ENCODE measurements at places on chromosomes 6 and 20. TPM values are rescaled to one million over a fixed set of nuclear protein-coding genes. Genes with fewer than 3 reads are reported as not detected.

The IL17A gene
- total RNA-seq: not detected

The MTFR2 gene
- total RNA-seq: 12.8 TPM

The POU5F1 gene
- total RNA-seq: 1.1 TPM

The JAG1 gene
- 21.2 TPM for total RNA-seq

The RSPH4A gene
- total RNA-seq: 0.44 TPM
